Lower lobe of right lung (tissue), 2 donors: ENCODE measurements at places on chromosomes 6 and 20.
A peak's percentile ranks its signal among the peaks of the same experiment; 100 is the strongest.

DNA sequence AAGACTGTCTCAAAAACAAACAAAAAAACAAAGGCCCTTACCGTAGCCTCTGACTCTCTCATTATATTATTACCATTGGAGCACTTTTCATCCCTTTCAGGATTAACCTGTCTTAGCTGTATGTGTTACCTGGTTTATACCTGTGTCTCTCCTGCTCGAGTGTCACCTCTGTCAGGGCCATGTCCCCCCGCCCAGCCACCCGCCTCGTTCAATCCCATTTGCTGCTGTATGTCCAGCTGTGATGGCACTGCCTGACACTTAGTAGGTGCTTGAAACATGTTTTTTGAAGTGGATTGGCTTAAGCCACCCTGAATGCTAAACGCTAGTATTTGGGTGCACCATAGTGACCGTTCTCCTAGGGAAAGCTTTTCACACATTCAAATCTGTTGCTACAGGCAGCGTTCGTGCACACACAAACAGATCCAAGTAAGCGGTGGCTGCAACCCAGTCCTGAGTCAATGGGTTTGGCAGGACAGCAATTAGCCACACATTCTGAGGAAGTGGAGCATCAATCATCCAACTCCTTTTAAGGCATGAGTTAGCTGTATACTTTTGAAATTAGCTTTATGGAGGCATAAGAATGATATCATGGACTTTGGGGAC is 98.9 kb upstream of the ZNF217 start:
- no peaks in the 10 kb centered on the region for H3K36me3 ChIP-seq
- H3K27me3 ChIP-seq: no peaks in the 10 kb centered on the region
- no peak overlapping the region for H3K4me3 ChIP-seq
- DNase-seq: no peak

DNA sequence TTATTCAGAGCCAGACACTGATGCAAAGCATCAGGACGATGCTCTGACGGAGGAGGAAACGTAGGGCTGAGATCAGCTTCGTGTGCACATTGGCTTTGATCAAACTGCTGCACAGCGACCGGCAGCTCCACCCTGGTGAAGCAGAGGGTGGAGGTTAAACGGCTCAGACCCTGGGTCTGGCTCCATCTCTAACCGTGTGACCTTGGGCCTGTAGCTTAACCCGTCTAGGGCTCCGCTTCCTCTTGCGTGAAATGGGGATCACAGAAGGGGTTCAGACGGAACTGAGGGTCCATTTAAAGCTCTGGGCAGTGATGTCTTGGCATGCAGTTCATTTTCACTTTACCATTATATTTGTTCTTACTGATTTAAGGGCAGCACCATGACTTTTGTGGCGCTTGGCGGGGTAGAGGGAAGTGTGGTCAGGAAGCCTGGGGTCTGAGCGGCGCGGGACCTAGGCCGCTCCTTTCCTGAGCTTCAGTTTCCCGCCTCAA is 644 bp downstream of the RBL1 start:
- H3K27me3 ChIP-seq: no peaks in the 10 kb centered on the region
- H3K4me3 ChIP-seq: peak overlapping the region; percentile 100
- H3K4me1 ChIP-seq: peaks cover 10% of the 10 kb centered on the region
- no peaks in the 10 kb centered on the region for H3K36me3 ChIP-seq
- DNase-seq: no peak

GRCh38 chr6:168715643-168716481 is 274.9 kb downstream of the SMOC2 start:
- no peak overlapping the region for H3K4me3 ChIP-seq
- no peak overlapping the region for H3K27ac ChIP-seq

DNA sequence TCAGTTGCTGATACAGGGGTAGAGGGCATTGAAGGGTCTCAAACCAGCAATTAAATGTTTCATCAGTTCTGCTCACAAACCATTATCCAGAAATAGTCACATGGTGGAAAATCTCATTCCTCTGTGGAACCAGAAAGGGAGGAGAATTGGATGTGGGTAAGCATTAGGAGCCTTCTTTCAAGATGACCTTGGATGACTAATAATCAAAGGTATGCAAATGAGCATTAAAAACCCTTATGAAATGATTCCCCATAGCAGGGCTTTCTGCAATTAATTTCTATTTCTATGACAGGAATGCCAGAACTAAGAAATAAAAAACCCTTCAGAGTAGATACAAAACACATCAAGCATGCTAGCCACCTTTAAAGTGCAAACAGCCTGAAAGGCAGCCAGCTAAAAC is 37.4 kb upstream of the HCRTR2 start:
- no peaks in the 10 kb centered on the region for H3K4me1 ChIP-seq
- no peak for DNase-seq
- H3K27me3 ChIP-seq: no peaks in the 10 kb centered on the region
- no peak overlapping the region for H3K27ac ChIP-seq
- no peak overlapping the region for H3K4me3 ChIP-seq

- H3K27me3 ChIP-seq: no peaks in the 10 kb centered on the region
- H3K36me3 ChIP-seq: no peaks in the 10 kb centered on the region
Observed at GRCh38 chr6:5094327-5094726, 9.2 kb downstream of the PPP1R3G start.
